SK-N-SH (cell line): ENCODE measurements at places on chromosomes 16 and 17. TPM values are rescaled to one million over a fixed set of nuclear protein-coding genes. Genes with fewer than 3 reads are reported as not detected.
A peak's percentile ranks its signal among the peaks of the same experiment; 100 is the strongest.

DNA sequence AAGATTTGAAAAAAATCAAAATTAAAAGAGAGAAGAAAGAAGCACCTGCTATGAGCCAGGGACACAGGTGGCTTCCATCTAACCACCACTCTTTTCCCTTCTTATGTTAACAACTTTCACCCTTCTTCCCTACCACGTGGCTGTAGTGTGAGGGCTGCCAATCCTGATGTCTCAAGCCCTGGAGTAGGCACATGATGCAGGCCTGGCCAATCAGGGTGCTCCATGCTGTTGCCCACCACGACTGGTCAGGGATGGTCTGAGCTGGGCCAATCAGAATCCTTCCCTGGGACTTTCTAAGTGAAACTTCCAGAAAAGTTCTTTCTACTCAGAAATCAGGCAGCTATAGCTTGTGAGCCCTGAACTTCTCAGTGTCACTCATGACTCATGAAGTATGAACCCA, 140.7 kb downstream of the SDK2 start:
- H3K36me3 ChIP-seq = no peaks in the 10 kb centered on the region
- no peak overlapping the region for H3K27ac ChIP-seq
- H3K27me3 ChIP-seq = no peaks in the 10 kb centered on the region

DNA sequence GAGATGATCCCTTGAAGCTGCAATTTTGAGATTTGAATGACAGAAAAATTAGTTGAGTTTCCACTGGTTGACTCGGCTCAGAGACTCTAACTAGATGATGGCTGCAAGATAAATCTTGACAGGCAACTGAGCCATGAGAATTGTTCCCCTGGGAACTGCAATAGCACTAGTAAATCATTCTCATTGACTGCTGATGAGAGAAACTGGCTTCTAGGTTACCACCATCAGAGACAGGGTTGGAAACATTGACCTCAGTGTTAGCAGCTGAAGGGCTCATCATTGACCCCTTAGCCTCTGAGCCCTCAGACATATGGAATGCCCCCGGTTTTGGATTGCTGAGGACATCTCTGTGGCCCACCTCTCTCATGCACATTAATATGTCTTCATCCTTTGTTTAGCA, 125.4 kb upstream of the COX10 start:
- H3K27ac ChIP-seq = no peak overlapping the region
- H3K36me3 ChIP-seq = no peaks in the 10 kb centered on the region

DNA sequence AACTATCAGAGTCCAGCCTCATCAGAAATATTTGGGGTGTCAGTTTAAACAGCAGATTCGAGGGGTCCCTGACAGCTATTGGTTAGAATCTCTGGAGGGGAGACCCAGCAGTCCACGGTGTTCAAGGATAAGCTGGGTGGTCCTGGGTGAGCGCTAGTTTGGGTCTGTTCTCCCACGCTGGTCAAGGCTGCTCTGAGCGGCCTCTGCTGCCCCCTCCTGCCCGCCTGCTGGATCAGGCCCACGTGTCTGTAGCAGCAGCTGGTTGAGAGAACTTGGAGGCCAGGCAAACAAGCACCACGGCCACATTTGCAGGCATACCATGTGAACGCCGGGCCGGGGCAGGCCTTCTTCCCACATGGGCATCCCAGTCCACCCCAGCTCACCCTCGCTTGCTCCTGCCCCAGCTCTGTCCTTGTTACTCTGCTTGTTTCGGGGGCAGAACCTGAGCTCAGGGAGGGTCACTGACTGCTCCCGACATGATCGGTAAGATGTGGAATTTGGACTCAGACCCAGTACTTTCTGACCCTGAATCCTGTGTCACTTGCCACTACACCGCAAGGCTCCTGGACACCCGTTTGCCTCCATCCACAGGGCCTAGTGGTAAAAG, 7.4 kb downstream of the FOXF1 start:
- H3K4me1 ChIP-seq = no peaks in the 10 kb centered on the region
- H3K27ac ChIP-seq = no peak overlapping the region
- H3K27me3 ChIP-seq = peaks cover 80% of the 10 kb centered on the region
- no peak overlapping the region for H3K4me3 ChIP-seq
- no peaks in the 10 kb centered on the region for H3K36me3 ChIP-seq
- peak; percentile 81 for DNase-seq

DNA sequence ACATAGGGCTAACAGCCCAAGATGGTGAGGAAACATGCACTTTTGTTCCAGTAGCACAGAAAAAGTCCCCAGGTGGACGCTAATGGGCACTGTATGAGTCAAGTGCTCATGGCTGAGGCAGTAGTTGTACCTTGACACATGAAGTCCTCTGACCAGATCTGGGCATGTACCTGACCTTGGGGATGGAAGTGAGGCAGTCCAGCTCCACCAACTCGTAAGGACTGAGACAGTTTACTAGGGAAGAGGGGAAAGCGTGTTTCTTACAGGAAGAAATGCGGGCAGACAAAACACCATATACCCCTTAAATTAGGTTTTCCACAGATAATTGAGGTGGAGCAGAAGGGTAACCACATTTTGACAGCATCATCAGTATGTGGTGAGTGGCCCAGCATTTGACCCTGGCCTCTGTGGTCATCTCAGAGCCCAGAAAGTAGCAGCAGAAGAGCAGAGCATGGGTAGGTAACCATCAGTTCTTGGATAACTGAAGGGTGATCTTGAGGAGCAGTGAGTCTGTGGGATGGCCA, 32.4 kb upstream of the METTL9 start:
- H3K36me3 ChIP-seq = no peaks in the 10 kb centered on the region
- peaks cover 8% of the 10 kb centered on the region; the same call in 1 of the 2 replicates for H3K27me3 ChIP-seq
- no peak for DNase-seq
- no peaks in the 10 kb centered on the region for H3K4me1 ChIP-seq

DNA sequence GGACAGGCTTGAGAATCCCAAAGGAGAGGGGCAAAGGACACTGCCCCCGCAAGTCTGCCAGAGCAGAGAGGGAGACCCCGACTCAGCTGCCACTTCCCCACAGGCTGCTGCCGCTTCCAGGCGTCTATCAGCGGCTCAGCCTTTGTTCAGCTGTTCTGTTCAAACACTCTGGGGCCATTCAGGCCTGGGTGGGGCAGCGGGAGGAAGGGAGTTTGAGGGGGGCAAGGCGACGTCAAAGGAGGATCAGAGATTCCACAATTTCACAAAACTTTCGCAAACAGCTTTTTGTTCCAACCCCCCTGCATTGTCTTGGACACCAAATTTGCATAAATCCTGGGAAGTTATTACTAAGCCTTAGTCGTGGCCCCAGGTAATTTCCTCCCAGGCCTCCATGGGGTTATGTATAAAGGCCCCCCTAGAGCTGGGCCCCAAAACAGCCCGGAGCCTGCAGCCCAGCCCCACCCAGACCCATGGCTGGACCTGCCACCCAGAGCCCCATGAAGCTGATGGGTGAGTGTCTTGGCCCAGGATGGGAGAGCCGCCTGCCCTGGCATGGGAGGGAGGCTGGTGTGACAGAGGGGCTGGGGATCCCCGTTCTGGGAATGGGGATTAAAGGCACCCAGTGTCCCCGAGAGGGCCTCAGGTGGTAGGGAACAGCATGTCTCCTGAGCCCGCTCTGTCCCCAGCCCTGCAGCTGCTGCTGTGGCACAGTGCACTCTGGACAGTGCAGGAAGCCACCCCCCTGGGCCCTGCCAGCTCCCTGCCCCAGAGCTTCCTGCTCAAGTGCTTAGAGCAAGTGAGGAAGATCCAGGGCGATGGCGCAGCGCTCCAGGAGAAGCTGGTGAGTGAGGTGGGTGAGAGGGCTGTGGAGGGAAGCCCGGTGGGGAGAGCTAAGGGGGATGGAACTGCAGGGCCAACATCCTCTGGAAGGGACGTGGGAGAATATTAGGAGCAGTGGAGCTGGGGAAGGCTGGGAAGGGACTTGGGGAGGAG, at the start of gene CSF3:
Gene CSF3 (plus strand): TSS at position 436 of the 993 bp plus-strand sequence. CDS start 35 bp downstream, at position 471.
- peak; percentile 19 for DNase-seq
- H3K27me3 ChIP-seq = no peaks in the 10 kb centered on the region
- no peaks in the 10 kb centered on the region for H3K4me1 ChIP-seq
- no peak within 1 kb of the TSS for H3K27ac ChIP-seq
- H3K36me3 ChIP-seq = peaks cover 4% of the 10 kb centered on the region; the same call in 1 of the 2 replicates

The CHP2 gene
- polyA plus RNA-seq = not detected in 2 replicates

The KRT31 gene
- polyA plus RNA-seq = 0.03 TPM in 1 of 2 replicates, not detected in the other
